ENCODE measurements at places on chromosomes 1 and 21. TPM values are rescaled to one million over a fixed set of nuclear protein-coding genes. Genes with fewer than 3 reads are reported as not detected.

FALEC gene
- total RNA-seq: 0.19 TPM

DNA sequence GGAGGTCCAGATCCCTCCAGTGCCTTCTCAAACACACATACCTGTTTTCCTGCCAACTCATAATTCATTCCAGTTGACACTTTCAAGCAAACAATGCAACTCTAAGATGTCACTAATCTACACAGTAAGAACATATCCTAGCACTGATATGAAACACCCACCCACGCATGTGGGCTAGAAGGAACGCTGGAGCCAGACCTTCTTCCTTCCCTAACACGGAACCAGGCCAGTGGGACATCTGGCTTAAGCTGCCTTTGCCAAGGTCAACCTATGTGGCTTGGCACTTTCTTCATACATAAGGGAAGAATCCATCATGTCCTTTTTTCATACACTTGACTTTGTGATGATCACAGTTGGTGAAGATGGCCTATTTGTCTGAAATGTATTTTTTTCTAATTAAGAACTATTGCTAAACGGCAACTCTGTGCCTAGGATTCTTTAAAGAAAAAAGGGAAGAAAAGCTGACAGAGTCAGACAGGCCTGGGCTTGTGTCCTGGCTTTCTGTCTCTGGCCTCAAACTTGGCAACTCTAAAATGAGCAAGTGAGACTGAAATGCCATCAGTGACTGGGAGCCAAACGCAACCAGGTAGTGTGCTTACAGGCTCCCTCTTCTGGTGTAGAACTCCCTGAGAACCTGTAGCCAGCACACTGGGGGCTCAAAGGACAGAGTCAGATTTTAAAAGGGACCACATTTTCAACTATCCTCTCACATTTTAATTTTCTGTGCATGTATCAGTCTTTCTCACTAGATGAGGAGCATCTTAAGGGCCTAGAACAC lies 92.6 kb upstream of the BEND5 start:
- no peaks in the 10 kb centered on the region for H3K36me3 ChIP-seq
- no peaks in the 10 kb centered on the region for H3K27me3 ChIP-seq
- no peak for DNase-seq
- no peak overlapping the region for H3K4me3 ChIP-seq
- H3K27ac ChIP-seq: no peak overlapping the region

GJC2 gene
- total RNA-seq: 1.5 TPM

DNA sequence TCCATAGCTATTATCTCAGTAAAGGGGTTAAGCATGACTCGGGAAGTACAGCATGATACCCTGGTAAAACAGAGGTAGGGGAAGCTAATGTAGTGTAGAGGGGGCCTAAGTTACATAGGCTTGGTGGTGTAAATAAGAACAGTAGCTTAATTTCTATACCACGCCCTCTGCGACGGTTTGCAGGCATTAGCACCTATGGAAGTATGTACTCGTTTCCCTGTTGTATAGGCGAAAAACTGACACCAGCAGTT lies 470 bp upstream of the NAXE start:
- H3K27me3 ChIP-seq: no peaks in the 10 kb centered on the region
- peaks cover 10% of the 10 kb centered on the region for H3K4me1 ChIP-seq
- peak overlapping the region; percentile 74 for H3K4me3 ChIP-seq
- H3K27ac ChIP-seq: peak overlapping the region; percentile 77
- no peak for DNase-seq
- H3K36me3 ChIP-seq: peaks cover 16% of the 10 kb centered on the region

- peaks cover 37% of the 10 kb centered on the region for H3K36me3 ChIP-seq
- no peak for DNase-seq
- H3K4me1 ChIP-seq: peaks cover 41% of the 10 kb centered on the region
- no peak overlapping the region for H3K27ac ChIP-seq
Observed at GRCh38 chr21:42523211-42523610, 9.6 kb downstream of the SLC37A1 start.

Data from thymus (tissue), 14 donors.